A549 treated with CORT108297 at 1 μM for 4 hours (cell line): ENCODE measurements at places on chromosomes 13 and 19. TPM values are rescaled to one million over a fixed set of nuclear protein-coding genes. Genes with fewer than 3 reads are reported as not detected.

PRR19 gene
- total RNA-seq, result 3.8 to 4.7 TPM (median 4.1 TPM) in 5 replicates

OR7C1 gene
- total RNA-seq, result not detected in 5 replicates

RNF17 gene
- not detected in 5 replicates for total RNA-seq

ATP7B gene
- 1.8 to 2.8 TPM (median 2.4 TPM) in 5 replicates for total RNA-seq

BEST2 gene
- 0.24 to 0.35 TPM (median 0.28 TPM) in 4 of 5 replicates, not detected in the other for total RNA-seq

CACNG8 gene
- 0.90 to 1.4 TPM (median 1.4 TPM) in 5 replicates for total RNA-seq

FFAR2 gene
- total RNA-seq, result 0.03 TPM in 1 of 5 replicates, not detected in the others

ZNF837 gene
- total RNA-seq, result 0.92 to 1.6 TPM (median 1.4 TPM) in 5 replicates
